H1 (cell line): ENCODE measurements at places on chromosomes 11 and 22. TPM values are rescaled to one million over a fixed set of nuclear protein-coding genes. Genes with fewer than 3 reads are reported as not detected.

Gene CASTOR1
- 8.4 and 10.3 TPM in 2 replicates for total RNA-seq

Gene ASPHD2
- 11.0 and 11.1 TPM in 2 replicates for total RNA-seq

DNA sequence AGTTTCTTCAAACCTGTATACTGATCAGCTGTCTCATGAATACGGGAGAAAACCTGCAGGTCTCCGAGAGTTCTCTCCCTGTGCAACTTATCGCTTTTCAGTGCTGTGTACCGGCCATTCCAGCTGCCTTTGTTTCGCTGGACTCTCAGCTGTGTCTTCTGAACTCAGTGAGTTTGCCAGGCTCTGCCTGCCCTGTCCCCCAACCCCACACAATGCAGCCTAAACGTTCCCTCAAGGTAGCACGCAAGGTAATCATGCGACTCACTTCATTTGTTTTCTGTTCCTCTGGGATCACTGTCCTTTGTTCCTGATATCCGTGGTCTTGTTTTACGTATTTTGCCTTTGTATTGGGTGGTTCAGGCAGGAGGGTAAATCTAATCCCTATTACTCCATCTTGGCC is 13.5 kb downstream of the RBM7 start:
- no peaks in the 10 kb centered on the region for H3K27me3 ChIP-seq
- no peak for DNase-seq
- H3K27ac ChIP-seq = no peak overlapping the region
- H3K36me3 ChIP-seq = no peaks in the 10 kb centered on the region

DNA sequence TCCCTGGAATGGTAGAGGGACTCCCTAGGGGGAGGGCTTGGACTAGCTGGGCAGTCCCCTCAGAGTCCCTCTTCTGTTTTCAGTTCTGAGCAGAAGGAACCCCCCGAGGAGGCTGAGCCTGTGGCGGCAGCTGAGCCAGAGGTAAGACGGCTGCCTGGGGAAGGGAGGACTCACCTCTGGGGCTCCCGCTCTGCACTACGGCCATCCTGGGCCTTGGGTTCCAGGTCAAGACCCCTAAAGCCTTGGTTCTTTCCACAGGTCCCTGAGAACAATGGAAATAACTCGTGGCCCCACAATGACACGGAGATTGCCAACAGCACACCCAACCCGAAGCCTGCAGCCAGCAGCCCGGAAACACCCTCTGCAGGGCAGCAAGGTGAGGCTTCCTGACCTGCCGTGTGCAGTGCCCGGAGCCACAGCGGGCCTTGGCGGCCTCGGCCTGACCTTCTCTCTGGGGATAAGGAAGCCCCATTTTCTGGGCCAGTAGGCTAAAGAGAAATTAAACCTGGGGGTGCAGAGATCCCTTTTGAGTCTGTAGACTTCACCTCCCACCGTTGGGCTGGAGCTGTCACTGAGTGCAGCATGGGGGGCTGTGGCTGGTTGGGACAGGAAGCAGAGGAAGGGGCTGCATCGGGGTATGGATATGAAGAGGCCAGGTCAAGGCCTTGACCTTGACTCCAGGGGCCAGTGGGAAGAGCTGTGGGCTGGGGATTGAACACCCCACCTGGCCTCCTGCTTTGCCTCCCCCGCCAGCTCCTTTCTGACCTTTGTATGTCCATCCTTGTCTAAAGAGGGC is 15.0 kb downstream of the INCENP start:
- H3K27ac ChIP-seq = no peak overlapping the region; the same call in 1 of the 2 replicates
- H3K27me3 ChIP-seq = no peaks in the 10 kb centered on the region
- H3K4me1 ChIP-seq = no peaks in the 10 kb centered on the region
- peaks cover 46% of the 10 kb centered on the region for H3K36me3 ChIP-seq
- DNase-seq = no peak

GRCh38 chr11:68842427-68843051 is 823 bp upstream of the CPT1A start:
- no peaks in the 10 kb centered on the region for H3K36me3 ChIP-seq
- H3K4me3 ChIP-seq = no peak overlapping the region
- no peak overlapping the region for H3K27ac ChIP-seq
- H3K4me1 ChIP-seq = peaks cover 4% of the 10 kb centered on the region

GRCh38 chr11:15940462-15941205 is 415.7 kb downstream of the SOX6 start:
- DNase-seq = no peak
- no peaks in the 10 kb centered on the region for H3K36me3 ChIP-seq
- peaks cover 7% of the 10 kb centered on the region; the same call in 1 of the 2 replicates for H3K27me3 ChIP-seq
- no peak overlapping the region for H3K4me3 ChIP-seq
- no peak overlapping the region for H3K27ac ChIP-seq

GRCh38 chr11:129435499-129436245 is 60.0 kb downstream of the BARX2 start:
- H3K4me1 ChIP-seq = no peaks in the 10 kb centered on the region
- H3K4me3 ChIP-seq = no peak overlapping the region
- H3K36me3 ChIP-seq = no peaks in the 10 kb centered on the region
- no peak for DNase-seq

GRCh38 chr22:32040324-32040904 is 2.6 kb upstream of the SLC5A1 start:
- H3K27me3 ChIP-seq = no peaks in the 10 kb centered on the region; the same call in none of the 2 replicates
- H3K36me3 ChIP-seq = no peaks in the 10 kb centered on the region
- no peak for DNase-seq
- H3K4me3 ChIP-seq = no peak overlapping the region

- no peak overlapping the region for H3K27ac ChIP-seq
- no peak for DNase-seq
- H3K36me3 ChIP-seq = no peaks in the 10 kb centered on the region; the same call in 1 of the 2 replicates
- H3K4me1 ChIP-seq = no peaks in the 10 kb centered on the region
- H3K4me3 ChIP-seq = no peak overlapping the region
- H3K27me3 ChIP-seq = no peaks in the 10 kb centered on the region
Observed at GRCh38 chr11:71474771-71475483, 21.9 kb downstream of the NADSYN1 start.

- no peaks in the 10 kb centered on the region for H3K4me1 ChIP-seq
- no peak overlapping the region for H3K4me3 ChIP-seq
Observed at GRCh38 chr11:84264066-84264465, 977.9 kb upstream of the CCDC90B start.

- H3K27ac ChIP-seq = no peak within 1 kb of the TSS
- no peaks in the 10 kb centered on the region for H3K36me3 ChIP-seq
- H3K4me3 ChIP-seq = no peak within 1 kb of the TSS
Observed at GRCh38 chr11:111911563-111912401, at the start of gene CRYAB. Gene CRYAB, minus strand, starts transcription at chr11:111911770. Its CDS starts 46 bp downstream, at chr11:111911724.

DNA sequence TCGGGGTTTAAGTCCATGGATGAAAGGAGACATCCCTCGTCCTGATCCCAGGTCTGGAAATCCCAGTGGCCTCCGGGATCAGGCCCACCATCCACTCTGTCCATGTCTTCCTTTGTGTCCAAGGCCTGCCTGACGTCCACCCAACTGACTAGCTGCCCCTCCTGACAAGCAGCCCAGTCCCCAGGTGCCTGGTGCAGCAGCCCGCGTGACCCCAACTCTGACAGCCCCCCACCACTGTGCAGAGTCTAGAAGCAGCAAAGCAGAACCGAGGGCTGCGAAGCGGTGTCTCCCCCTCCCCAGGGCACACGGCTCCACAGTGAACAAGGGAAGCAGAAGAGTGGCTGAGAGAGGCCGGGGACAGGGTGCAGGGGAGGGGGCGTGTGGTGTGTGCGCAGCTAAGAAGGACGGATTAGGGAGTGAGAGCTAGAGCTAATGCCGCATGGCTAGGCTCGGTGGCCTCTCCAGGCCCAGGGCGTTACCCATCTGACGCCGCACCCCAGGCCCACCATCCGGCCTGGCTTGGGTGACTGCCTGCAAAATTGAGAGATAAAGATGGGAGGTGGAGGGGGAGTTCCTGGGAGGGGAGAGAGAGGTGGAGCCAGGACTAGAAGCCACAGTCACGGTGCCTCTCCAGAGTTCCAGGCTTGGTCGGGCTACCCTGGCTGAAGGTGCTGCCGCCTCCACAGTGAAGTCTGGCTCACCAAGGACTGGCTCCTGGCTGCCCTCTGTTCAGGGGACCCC is 16.6 kb upstream of the BAIAP2L2 start:
- H3K4me1 ChIP-seq = no peaks in the 10 kb centered on the region
- H3K4me3 ChIP-seq = no peak overlapping the region
- no peak overlapping the region for H3K27ac ChIP-seq
- no peaks in the 10 kb centered on the region for H3K36me3 ChIP-seq
- DNase-seq = no peak

GRCh38 chr11:14237444-14237961 is 121.5 kb downstream of the RRAS2 start:
- no peak overlapping the region for H3K27ac ChIP-seq
- no peaks in the 10 kb centered on the region for H3K4me1 ChIP-seq
- no peaks in the 10 kb centered on the region for H3K27me3 ChIP-seq
